Central memory CD8-positive, alpha-beta T cell (primary cell): ENCODE measurements at places on chromosomes 11 and 22.

GRCh38 chr11:119686177-119686882, 42.7 kb downstream of the NECTIN1 start:
- no peak for DNase-seq

DNA sequence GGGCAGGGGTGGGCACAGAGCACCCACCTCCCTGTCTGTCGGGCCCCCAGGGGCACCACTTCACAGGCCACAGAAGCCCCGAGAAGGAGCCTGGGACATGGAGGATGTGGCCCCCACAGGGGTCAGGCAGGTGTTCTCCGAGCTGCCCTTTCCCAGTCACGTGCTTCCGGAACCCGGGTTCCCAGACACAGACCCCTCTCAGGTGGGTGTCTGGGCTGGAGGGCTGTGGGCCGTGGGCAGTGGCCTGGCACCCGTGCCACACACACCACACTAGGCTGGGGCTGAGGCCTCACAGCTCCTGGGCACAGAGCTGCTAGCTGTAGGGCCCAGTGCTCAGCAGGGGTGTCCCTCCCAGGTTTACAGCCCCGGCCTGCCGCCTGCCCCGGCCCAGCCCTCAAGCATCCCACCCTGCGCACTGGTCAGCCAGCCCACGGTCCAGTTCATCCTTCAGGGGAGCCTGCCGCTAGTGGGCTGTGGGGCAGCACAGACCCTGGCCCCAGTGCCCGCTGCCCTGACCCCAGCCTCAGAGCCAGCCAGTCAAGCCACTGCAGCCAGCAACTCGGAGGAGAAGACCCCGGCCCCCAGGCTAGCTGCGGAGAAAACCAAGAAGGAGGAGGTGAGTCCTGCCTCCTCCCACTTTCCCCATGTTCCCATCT, 5.5 kb downstream of the IRF7 start:
- DNase-seq = no peak

DNA sequence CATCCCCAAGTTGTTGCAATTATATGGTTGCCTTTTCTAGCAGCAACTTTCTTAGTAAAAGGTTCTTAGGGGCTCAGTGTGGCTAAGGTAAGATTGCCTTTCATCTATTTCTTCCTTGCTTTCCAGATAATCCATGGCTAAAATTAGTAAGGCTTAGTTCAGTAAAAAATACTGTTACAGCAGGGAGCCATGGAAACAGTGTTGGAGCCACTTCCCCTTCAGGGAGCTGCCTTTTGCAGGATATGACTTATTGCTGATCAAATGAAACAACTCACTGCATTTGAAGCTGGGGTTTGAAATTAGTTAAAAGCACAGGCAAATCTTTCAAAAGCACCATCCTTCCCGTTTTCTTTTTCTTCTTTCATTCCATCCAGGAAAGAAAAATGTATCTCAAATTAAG, 184.3 kb downstream of the C11orf87 start:
- DNase-seq = no peak

DNA sequence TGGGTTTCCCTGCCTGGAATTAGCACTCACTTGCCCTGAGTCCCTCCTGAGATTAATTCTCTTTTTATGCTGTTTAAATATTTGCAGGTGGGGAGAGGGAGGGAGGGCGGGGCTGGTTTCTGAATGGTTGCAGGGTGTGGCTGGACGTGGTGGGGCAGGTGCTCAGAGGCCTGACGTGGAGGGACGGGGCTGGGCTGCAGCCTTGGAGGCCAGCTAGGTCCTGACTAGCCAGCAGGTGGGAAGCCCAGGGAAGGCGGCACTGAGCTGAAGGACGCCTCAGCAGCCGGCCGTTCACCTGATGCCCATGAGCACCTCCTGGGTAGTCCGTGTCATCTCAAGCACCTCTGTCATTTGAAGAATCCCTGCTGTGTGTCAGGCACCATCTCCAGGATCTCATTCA, 21.3 kb downstream of the SGSM1 start:
- DNase-seq = no peak

DNA sequence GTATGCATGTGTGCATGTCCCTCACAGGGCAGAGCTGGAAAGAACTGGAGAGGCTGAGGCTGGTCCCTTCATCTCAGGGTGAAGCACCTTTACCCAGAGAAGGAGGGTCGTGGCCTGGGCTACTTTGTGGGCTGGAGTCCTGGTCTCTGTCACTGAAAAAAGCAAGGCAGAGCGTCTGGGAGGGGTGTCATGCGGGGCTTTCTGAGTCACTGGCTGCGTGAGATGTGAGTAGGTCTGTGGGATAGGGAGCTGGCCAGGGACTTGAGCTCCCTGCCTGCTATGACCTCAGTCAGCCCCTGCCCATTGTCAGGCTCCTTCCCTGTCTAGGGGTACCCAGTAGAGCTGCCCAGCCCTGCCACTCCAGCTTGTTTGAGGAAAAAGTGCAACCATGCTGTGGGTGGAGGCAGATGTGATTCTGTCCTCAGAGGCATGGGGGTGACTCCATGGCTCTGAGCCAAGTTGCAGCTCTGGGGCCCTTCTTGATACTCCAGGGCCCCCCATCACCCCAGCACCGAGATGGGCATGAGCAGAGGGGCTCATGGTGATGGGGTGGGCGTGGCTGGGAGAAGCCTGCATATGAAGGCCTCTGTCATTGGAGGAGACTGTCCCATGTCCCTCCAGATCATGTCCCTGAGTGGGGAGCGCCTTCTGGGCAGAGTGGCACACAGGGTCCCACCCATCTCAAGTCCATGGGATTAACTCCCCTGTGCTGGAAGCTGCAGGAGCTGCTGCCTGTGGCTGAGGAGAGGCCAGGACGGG, 27.8 kb downstream of the KCNQ1 start:
- no peak for DNase-seq

- DNase-seq = peak; percentile 8
These were observed 35.3 kb downstream of the GNB1L start for GRCh38 chr22:19819208-19819910.

GRCh38 chr22:31119026-31119717, 3.6 kb upstream of the INPP5J start:
- no peak for DNase-seq

DNA sequence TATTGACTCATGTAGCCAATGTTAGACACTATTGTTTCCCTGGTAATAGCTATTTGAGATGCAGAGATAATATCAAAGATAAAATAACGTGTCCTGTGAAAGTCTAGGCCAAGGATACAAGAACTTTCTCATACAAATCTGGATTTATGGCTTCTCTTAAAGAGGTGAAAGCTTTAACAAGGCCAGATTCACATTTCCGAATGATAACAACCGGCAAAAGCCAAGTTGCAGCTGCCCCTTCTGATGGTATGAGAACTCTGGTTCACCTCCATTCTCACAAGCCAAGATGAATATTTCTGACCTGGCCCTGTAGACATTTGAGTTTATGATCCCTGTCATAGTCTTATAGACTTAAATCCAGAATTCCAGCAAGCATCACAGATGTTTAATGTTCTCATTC, 230.4 kb upstream of the ZC3H12C start:
- DNase-seq = no peak

DNA sequence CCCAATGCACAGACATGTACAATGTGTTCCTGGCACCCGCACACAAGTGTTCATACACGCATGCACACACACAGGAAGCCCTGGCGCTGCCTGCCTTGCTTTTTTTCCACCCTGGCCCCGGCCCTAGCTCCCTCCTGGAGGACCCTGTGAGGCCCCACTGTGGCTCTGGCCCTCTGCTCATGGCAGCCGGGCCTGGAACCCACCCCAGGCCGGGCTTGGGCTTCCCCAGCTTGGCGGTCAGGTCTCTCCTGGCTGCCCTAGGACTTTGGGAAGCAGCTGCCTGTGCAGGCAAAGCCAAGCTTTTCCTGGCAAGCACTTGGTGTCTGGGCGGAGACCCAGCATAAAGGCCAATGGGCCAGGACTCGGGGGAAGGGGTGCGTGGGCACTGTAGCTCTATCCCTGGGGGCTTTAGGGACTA, 30.5 kb downstream of the CD82 start:
- no peak for DNase-seq

DNA sequence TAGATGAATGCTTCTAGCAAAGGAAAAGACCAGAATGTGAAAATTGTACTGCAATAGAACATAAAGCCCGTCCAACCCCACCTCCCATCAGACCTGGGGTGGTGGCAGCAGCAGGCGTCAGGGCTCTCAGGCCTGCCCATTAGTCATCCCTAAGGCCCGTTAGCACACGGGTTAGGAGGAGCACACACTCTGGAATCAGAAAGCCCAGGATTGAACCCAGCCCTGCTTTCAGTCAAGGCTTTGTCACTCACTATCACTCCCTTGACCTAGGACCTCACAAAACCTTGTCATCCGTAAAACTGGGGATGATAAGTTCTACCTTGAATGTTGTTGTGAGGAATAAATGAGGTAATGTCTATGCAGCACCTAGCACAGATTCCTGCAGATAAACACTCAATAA, 26.9 kb downstream of the MICAL3 start:
- no peak for DNase-seq

GRCh38 chr22:25818541-25818940, 76.6 kb downstream of the MYO18B start:
- no peak for DNase-seq

DNA sequence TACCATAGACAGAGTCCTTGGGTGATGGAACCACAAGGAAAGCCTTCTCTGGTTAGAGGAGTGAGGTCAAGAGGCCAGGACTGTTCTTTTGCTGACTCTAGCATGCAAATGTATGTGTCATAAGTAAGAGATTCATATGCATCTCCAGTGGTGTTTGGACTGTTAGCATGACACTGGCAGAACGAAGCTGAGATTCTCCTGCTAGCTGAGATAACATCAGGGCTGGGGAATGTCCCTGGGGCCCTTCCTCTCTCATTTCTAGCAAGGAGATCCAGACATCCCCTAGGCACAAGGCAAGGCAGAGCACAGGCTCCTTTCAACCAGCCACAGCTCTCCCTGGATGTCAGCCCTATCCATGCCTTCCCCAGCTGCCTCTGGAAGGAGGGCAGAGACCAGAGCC, 711.3 kb downstream of the OPCML start:
- DNase-seq = no peak

DNA sequence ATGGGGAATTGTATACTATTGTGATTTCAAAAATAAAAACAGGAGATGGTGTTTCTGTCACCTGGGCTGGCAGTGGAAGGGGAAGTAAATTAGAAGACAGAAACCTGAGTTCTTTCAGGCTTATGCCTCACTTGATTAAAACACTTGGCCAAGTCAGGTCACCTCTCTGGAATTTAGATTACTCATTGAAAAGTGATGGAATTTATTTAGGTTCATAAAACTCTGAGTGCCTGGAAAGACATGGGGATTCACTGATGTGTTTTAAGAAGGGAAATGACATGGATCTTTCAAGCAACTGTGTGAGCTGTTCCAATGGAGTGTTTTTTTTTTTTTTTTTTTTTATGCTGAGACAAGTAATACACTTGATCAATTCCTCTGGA, 400.1 kb downstream of the TMEM135 start:
- DNase-seq = no peak

DNA sequence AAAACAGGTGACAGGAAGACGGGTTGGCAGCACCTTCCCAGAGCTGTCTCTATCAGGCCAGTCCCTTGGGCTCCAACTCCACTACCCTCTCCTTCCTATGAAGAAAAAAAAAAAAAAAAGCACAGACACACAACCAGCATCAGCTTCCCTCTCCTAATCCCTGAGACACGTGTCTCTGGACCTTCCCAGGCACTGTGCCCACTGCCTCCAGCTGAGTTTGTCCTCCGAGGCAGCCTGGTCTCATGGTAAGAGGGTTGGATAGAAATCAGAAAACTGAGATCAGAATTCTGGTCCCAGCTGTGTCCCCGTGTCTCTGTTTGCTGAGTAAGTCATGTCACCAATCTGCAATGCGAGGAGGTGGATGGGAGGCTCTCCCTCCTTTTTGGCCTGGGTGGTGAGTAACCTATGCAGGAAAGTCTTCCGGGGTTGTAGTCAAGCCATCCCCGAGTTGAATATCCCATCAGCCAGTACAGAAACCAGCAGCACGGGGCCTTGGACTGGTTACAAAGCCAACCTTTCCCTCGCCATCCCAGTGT, 193.7 kb upstream of the TBCEL start:
- no peak for DNase-seq

DNA sequence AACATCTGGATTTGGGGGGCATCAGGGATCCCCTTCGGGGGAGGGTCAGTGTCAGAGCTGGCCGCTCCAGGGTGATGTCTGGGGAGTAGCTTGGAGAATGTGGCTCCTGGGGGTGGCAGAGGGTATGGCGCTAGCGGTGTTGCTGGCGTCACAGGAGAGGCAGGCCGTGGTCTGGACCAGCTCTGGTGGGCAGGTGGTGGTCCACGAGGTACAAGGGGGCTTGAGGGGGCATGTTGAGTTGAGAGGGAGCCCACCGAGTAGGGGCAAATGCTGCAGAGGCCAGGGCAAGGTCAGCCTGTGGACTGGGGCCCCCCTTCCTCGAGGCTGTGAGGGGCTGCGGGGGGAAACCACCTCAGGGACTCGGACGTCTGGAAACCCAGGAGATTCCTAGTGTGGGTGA, 8.6 kb downstream of the GRAMD4 start:
- DNase-seq = no peak

DNA sequence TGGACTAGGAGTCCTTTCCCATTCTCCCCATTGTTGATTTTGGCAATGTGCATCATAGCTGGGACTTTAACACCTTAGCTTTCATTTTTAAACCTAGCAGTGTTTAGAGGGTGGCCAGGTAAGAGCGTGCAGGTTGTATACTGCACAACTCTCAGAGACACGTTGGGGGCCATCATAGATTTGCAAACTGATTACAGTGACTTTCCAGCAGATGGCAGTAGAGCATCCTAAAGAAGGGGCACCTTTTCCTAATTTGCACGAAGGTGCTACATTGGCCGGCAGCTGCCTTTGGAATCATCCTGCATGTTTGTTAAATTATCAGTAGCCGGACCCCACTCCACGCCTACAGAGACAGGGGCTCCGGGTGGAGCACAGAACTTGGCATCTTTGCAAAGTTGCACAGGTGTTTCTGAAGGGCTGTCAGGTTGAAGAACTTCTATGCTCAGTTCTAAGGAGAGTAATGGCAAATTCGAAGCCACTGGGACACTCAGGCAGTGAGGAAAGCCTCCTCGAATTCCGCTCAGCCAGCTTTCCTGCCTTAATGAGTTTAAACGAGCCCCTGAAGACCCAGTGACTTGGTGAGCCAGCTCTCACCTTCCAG, 7.7 kb downstream of the LHFPL7 start:
- DNase-seq = peak; percentile 13

GRCh38 chr11:124070915-124071622, 29.9 kb upstream of the OR10G7 start:
- DNase-seq = peak; percentile 31

DNA sequence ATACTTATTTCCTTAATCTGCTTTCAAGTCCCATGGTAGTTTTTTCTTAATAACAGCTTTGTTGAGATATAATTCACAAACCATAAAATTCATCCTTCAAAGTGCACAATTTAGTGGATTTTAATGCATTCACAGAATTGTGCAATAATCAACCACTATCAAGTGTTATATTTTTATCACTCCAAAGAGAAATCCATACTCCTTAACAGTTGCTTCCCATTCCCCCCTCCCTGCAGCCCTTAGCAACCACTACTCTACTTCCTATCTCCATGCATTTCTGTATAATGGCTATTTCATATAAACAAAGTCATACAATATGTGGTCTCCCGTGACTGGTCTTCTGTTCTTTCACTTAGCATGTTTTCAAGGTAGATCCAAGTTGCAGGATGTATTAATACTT, 18.8 kb upstream of the NUP50 start:
- no peak for DNase-seq

GRCh38 chr11:125148743-125149142, 15.8 kb upstream of the PKNOX2 start:
- DNase-seq = no peak

GRCh38 chr22:50305393-50305922, 2.0 kb downstream of the PLXNB2 start:
- DNase-seq = no peak

- DNase-seq = no peak
These were observed 960.6 kb downstream of the BRD1 start for GRCh38 chr22:48866906-48867681.
